NCI-H2081 (cell line): ENCODE measurements at places on chromosomes 11 and 22.

DNA sequence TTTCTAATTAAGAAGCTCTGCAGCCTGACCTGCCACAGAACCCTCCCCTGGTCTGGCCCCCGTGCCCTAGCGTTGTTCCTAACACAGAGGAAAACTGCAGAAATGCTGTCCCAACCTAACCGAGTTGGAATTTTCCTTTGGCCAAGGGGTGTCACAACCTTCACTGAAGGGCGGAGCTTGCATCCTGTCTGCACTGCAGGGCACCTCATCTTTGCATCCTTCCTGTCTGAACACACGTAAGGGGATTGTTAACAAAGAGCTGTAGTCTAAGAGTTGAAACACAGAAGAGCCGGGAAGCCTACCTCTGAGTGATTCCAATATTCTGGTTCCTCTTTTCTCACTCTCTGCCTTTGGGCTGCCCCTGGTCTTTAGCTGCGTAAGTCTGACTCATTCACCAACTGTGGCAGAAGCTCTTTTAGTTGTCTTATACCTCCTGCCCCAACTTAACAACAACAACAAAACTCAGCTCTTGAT lies 1.6 kb downstream of the DIXDC1 start:
- peak; percentile 50 for DNase-seq

GRCh38 chr22:31400023-31400397 lies 606 bp downstream of the DRG1 start:
- DNase-seq = peak; percentile 13

GRCh38 chr22:38142606-38143005 lies 32.1 kb upstream of the BAIAP2L2 start:
- DNase-seq = no peak

- DNase-seq = no peak
These were observed 4.6 kb downstream of the PANX2 start for GRCh38 chr22:50175191-50175461.

GRCh38 chr11:133497477-133498140 lies 34.7 kb downstream of the OPCML start:
- DNase-seq = no peak
